ENCODE measurements at places on chromosomes 2 and 18.
A peak's percentile ranks its signal among the peaks of the same experiment; 100 is the strongest.

GRCh38 chr2:196077821-196078220 is 9.2 kb upstream of the DNAH7 start:
- DNase-seq = no peak

GRCh38 chr2:69086466-69086865 is 73.5 kb downstream of the ANTXR1 start:
- no peak for DNase-seq

- peak; percentile 81 for DNase-seq
These were observed 22.2 kb downstream of the NFE2L2 start for GRCh38 chr2:177242121-177242987.

DNA sequence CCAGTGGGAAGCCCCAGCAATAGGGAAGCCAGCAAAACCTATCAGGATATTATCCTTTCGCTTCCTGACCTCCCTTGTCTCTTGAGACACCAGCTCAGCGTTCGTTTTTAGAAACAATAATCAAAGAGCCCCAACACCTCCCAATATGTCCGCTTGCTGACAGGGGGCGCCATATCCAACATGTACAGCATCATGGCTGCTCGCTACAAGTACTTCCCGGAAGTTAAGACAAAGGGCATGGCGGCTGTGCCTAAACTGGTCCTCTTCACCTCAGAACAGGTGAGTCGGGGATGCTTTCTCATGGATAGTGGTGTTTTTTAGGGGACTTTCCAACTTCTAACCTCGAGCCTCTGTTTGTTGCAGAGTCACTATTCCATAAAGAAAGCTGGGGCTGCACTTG is 28.7 kb downstream of the GAD1 start:
- peak; percentile 7 for DNase-seq

DNA sequence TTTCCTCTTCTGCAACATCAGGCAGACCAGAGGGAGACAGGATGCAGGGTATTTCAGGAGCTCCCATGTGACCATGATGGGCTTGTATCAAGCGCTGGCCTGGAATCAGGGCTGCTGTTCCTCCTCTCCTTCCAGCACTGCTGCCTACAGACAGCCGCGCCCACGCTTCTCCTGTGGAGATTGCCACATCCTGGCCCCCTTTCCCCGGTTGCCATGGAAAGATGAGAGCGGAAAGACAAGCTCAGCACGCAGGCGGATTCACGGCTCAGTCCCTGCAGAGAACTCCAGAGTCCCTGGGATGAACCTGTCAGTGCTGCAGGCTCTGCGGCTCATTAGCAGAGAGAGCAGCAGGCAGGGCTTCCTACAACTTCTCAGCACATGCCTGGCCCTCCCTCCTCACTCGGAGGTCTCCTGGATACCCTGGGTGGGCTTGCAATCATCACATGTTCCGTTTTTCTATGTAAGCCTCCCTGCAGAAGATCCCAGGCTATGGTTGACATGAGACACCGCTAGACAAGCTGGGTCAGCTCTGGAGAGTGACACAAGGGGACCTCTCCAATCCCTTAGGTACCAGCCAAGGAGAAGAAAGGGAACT is 497.8 kb upstream of the MYT1L start:
- DNase-seq = no peak

- no peak for DNase-seq
These were observed 989.2 kb downstream of the CPS1 start for GRCh38 chr2:211545582-211545981.

DNA sequence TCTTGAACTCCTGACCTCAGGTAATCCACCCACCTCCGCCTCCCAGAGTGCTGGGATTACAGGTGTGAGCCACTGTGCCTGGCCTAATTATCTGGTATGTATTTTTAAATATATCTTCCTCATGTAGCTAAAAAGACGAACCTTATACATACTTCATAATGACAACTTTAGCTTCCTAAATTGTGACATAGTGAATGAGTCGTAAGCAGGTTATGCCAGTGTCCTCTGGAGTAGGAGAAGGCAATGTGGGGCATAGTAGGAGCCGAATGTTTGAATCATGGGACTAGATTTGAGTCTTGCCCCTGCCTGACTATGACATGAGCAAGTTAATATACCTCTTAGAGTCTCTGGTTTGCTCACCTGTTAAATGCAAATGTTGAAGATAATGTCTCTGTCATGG is 95.8 kb upstream of the FOSL2 start:
- DNase-seq = no peak

DNA sequence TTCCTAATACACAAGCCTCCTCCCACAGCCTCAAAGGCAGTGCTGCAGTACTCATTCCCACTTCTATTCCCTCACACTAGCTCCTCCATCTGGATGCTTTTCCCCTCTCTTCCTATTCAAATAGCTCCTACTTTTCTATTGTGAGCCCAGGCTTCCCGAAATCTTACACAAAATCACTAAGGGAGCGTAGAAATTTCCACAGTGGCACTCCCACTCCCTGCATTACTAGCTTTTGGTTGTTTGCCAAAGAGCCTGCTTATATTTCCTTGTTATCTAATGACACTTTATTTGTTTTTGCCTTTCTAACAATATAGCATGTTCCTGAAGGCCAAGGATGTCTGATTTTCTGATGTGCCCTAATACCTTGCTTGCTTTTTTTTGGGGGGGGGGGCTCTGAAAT is 10.9 kb downstream of the EPAS1 start:
- no peak for DNase-seq

GRCh38 chr2:7027956-7028655 is 110.9 kb downstream of the RNF144A start:
- DNase-seq = no peak

DNA sequence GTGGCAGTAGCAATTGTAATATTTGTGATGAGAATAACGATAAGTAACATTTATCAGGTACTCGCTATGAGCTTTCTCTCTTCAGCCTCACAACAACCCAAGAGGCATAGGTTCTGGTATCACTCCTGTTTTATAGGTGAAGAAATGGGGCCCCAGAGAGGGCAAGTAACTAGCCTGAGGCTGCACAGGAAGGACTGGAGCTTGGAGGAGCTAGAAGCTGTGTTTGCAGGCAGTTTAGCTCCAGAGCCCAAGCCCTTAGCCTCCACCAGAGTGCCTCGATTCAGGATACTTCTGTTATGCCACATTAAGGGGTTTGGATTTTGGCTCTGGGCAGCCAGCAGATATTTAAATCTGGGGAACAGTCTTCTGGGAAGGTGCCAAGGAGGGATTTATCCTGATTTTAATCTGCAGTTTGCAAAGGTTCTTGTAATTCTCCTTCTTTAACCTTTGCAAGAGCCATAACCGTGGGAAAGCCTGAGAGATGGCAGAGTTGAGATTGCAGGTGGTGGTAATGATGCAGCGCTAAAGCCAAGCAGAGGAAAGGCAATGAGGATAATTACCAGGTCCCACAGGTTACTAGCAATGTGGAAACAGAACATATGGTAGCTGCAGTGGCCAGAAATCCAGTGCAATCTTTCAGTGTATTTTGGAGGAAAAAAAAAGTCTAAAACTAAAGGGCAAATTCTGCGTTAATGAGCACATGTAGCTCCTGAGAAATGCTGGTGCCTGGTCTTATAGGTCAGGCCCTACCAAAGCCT is 9.1 kb downstream of the MOCOS start:
- no peak for DNase-seq

Measured in OCI-M1 (cell line).